ENCODE measurements at places on chromosomes 3 and 15.

DNA sequence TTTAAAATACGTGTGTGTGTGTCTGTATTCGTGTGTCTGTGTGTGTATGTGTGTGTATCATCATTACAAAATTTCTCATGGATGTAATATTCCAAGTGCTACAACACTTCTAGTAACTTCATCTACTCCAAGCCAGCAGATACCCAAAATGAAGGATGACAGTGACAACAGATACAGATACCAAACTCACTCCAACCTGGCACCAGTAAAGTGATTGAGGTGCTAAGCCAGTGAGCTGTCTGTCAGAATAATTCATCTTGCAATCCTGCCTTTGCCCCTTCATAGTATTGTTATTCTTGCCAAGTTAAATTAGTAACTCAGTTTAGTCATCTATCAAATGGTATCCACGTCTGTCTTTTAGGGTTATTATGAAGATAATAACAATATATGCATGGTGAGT, 58.1 kb downstream of the PLOD2 start:
- DNase-seq: no peak

GRCh38 chr15:35260941-35261340, 175.8 kb upstream of the NANOGP8 start:
- no peak for DNase-seq

GRCh38 chr3:155420881-155421486, 127.5 kb upstream of the STRIT1 start:
- no peak for DNase-seq

- no peak for DNase-seq
These were observed 4.7 kb downstream of the ISLR2 start for GRCh38 chr15:74135041-74135565.

DNA sequence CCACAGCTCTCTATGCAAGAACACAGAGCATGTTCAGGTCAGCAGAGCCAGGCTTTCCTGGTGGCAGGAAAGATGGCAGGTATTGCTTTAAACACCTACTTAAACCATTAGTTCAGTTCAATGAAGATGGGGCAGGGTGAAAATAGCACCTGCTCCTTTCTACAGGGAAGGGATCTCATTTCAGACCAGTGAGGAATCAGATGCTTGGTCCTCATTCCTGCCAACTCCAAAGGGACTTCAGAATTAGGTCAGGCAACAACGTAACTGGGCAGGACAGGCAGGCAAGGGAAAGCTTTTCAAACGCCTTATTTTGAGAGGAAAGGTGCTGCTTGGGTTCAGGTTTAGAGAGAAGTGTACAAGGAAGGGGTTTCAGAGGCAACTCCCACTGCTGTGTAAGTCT, 12.6 kb upstream of the RPS17 start:
- no peak for DNase-seq

GRCh38 chr3:170354760-170355159, 2.8 kb upstream of the SKIL start:
- DNase-seq: no peak

DNA sequence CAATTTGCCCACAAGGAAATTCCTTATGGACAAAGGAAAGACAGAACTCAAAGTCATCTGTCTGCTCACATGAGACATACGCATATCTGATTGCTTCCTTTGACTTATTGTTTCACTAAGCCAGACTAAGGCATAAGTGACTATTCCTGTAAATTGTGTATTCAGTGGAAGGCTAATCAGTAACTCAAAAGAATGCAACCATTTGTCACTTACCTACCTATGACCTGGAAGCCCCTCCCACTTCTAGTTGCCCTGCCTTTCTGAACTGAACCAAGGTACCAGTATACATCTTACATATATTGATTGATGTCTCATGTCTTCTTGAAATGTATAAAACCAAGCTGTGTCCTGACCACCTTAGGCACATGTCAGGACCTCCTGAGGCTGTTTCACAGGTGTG, 53.5 kb upstream of the PROK2 start:
- no peak for DNase-seq

- DNase-seq: no peak
These were observed 24.2 kb downstream of the PSMD6 start for GRCh38 chr3:63998852-63999754.

- DNase-seq: no peak
These were observed at the start of gene CELSR3 for GRCh38 chr3:48662753-48663488. Gene CELSR3 (minus strand): TSS chr3:48662886. CDS start chr3:48662634, 252 bp downstream.

DNA sequence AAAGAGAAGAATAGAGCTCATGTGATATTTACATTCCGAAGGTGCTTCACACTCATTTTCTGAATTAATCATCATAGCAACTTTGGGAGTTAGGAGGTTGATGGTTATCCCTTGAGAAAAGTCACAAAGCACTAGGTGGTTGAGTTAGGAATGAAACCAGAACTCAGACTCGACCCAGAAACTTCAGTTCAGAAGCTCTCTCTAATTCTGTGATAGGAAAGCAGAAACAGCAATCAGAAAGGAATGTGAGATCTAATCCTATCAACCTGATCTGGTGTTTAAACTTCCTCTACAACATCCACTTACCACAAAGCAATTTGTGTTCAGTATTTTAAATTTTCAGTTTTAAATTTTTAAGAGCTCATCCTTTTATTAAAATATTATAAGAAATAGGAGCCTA, 211.2 kb downstream of the CNTN3 start:
- DNase-seq: no peak

DNA sequence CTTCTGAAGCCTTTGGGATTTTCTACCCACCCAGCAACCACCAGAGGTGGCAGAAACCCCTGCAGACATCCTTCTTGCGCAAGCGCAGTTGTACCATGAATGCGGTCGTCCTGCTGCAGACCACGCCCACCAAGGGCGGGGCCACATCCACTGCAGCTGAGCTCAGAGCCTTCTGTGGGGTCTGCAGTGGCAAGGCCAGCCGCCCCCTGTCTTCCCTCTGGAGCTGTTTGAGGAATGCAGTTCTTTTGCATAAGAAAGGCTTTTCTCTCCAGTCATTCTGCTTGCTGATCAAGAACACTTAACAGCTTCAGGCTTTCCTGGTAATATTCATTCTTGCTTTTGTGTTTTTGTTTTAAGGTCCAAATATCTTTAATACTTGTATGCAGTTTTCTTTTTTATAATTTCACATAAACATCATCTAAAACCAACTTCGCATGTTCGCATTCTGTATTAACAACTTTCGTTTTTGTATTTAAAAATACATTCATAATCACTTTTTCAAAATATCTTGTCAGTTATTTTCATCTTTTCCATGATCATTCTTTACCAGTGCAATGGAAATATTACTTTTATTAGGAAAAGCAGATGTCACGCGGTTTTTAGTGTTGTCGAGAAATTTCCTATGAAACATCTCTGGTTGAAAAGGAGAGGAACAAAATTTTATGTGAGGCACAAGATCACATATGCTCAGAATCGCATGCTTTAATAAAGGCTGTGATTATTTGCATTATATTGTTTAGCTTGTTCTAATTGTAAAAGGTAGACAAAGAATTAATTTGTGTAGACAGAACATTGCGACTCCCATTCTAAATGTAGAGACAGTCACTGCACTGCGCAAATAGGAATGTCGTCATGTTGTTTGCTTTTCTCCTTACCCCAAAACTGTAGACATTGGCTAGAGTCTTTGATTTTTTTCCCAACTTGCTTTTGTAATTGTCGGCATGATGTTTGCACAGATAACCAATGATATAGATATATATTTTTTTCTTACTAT, 98.1 kb upstream of the SNRPN start:
- no peak for DNase-seq

Data from stimulated activated CD8-positive, alpha-beta memory T cell treated with anti-CD3 and anti-CD28 coated beads, Interleukin-7, amount 100 ng/mL, for 1 hour (primary cell).